ENCODE measurements at places on chromosomes 12 and 14.

- DNase-seq, result no peak
Measured at GRCh38 chr12:89954259-89954658, 245.6 kb upstream of the ATP2B1 start.

DNA sequence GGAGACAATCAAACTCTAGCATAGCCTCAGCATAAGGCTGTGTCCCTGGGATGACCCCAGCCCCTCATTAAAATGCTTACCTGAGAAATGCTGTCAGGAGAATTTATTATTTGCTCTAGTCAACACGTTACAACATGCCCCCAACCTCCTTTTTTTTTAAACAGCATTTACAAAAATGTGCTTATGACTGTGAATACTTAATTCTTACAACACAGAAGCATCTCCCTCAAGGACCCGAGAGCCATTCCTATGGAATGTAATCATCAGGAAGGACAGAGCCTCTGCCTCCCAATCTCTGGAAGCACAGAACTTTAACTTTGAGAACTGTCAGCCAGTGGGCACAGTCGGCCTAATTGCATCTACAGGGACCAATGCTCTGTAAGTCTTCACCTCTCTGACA is 136.6 kb upstream of the OVCH1 start:
- DNase-seq, result no peak

GRCh38 chr14:105386581-105387529 is 11.5 kb upstream of the TEX22 start:
- DNase-seq, result no peak

GRCh38 chr12:90274407-90274806 is 565.8 kb upstream of the ATP2B1 start:
- no peak for DNase-seq

DNA sequence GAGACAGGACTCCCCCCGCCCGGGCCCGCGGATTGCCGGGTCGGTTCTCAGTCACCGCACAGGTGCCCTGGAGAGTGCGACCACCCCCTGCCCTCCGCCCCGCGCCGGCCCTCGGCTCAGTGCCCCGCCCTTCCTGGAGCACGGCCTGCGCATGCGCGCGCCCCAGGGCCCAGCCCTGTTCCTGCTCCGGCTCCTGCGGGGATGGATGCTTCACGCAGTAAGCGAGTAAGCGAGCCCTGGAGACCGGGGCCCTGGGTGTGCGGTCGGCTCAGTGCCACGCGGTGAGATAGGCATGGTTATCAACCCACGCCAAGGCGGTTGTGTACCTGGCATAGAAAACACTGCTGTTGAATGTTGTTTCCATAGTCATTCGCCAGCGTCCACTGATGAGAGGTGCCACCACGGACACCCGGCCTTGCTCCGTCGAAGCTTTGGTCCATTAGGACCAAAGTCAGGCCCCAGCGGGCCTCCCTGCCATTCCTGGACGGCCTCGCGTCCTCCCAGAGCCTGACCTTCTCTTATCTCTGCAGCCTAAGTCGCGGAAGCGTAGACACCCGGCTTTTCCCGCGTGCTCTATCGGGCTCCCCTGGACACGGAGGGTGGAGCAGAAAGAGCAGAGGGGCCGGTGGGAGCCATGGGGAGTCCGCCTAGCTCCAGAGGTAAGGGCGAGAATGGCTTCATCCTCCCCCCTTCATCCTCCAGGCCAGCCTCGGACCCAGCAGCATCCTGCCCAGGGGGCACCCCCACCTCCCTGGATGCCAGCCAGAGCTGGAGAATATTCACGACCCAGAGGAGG is 90.6 kb downstream of the PAPOLA start:
- DNase-seq, result no peak

GRCh38 chr12:7716381-7716780 is 5.1 kb downstream of the DPPA3 start:
- DNase-seq, result no peak

- DNase-seq, result no peak
Measured at GRCh38 chr12:58521796-58522195, 398.5 kb downstream of the LRIG3 start.

GRCh38 chr12:16669756-16670155 is 63.8 kb upstream of the LMO3 start:
- no peak for DNase-seq

GRCh38 chr14:63513756-63514155 is 29.4 kb downstream of the PPP2R5E start:
- no peak for DNase-seq

GRCh38 chr14:54170301-54170700 is 213.7 kb upstream of the BMP4 start:
- DNase-seq, result no peak

- DNase-seq, result no peak
Measured at GRCh38 chr14:68789821-68790643, 2.8 kb downstream of the ZFP36L1 start.

GRCh38 chr12:20356048-20356447 is 12.3 kb upstream of the PDE3A start:
- DNase-seq, result no peak

DNA sequence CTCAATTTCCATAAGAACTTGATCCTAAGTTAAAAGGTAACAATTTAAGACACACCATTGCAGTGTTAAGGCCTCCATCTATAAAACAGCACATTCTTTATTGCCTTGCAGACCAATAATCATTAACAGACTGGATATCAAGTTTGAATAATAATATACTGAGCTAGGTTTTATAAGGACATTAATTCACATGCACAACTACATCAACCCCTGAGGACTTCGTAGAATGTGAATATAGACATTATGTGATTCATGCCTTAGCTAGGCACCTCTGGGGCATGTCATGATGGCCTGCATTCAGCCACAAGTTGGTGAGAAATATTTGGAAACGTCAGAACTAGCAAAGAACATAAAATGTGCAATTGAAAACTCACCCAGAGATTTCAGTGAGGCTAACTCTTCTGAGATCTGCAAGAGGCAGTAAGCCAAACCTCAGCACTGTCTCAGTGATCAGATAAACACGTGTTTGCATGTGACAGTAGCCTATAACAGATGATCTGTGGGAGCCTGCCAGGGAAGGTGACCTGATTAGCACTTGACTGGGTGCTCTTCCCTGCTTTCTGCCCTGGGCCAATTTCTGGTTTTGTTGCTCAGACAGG is 492.2 kb downstream of the FLRT2 start:
- DNase-seq, result no peak

- DNase-seq, result no peak
Measured at GRCh38 chr14:70472253-70473159, 20.5 kb downstream of the ADAM21 start.

- DNase-seq, result no peak
Measured at GRCh38 chr12:15494329-15495046, 172.2 kb downstream of the PTPRO start.

Measured in NCI-H187 (cell line).